ENCODE measurements at places on chromosomes 3 and 15.

- peak; percentile 64 for DNase-seq
These were observed 315.1 kb downstream of the ZNF385D start for GRCh38 chr3:21435871-21436270.

GRCh38 chr15:33029109-33029652, 165.3 kb downstream of the FMN1 start:
- DNase-seq, result no peak

DNA sequence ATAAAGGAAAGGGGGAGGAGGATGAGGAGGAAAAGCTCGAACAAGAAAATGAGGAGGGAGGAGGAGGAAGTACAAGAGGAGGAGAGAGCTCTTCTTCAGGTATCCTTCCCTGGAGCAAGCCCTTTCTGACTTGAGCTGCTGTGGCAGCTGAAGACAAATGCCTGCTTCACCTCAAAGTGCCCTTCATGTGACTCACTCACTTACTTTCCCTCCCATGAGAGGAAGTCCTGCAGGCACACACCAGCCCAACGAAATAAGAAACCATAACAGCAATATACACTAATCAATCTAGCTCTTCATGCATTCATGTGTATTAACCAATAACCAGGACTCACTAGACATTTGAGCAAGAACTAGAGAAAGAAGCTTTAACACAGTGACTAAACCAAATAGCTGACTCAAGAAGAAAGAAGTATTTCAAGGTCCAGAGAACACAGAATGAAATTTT, 251.9 kb downstream of the IGSF11 start:
- DNase-seq, result no peak

- DNase-seq, result peak; percentile 41
These were observed 32.3 kb upstream of the AMOTL2 start for GRCh38 chr3:134406331-134407238.

DNA sequence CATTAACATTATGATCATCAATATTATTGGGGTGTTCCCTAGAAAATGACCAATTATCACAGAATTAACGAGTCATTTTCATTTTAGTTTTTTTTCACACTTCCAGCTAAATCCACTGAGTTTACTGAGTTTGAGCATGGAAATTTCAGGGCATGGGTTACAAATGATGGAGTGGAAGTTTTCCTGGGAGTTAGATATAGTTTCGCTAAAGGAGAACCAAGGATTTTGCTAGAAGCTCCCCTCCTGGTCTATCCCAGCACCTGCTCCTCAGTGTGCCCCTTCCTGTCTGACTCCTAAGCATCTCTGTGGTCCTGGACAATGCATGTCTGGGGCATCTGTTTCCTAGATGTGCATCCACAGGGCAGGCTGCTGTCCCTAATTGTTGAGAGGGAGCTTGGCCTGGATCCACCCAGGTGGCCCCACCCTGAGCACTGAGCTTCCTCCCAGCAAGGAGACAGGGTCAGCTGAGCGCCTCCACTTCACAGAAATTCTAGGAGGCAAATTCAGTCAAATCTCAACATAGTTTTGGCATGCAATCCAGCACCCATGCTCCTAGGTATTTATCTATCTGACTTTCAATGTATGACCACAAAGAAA, 102.3 kb upstream of the GOLGA6L6 start:
- DNase-seq, result no peak

GRCh38 chr3:194176274-194176991, 40.5 kb downstream of the HES1 start:
- DNase-seq, result no peak

DNA sequence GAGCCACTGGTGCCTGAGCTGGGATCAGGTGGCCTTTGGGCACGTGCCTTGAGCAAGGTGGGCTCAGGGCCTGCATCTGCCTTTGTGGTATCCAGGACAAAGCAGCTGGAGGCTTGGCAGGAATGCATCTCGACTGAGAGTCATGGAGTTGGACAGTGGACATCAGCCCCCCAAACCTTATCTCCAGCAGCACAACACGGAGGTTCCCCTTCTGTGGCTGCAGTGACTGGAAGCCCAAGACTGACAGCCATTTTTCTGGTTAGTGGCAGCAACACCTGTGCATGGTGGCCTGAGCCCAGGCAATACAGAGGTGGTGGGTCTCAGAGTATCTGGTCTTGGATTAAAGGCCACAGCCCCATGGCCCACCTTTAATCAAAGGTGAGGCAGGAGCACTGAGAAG, 27.8 kb upstream of the TSEN2 start:
- DNase-seq, result no peak

DNA sequence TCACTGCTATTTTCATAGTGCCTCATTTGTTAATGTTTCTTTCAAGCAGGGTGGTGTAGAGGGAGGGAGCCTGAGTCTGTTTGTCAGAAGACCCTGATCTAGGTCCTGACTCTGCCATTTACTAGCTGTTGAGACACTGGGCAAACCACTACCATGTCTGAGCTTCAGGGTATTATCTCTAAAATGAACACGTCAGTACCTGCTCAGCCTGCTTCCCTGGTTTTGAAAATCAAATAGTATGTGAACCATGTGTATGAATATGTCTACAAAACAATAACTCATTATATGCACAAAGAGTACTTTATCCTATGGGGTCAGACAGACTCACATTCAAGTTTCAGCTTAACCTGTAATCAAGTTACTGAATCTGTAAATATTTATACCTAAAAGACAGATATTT, 25.1 kb downstream of the SYNPR start:
- no peak for DNase-seq

GRCh38 chr3:7640787-7641186, 779.9 kb downstream of the GRM7 start:
- no peak for DNase-seq

- peak; percentile 92 for DNase-seq
These were observed 46.5 kb downstream of the CYFIP1 start for GRCh38 chr15:22933641-22934061.

GRCh38 chr3:31412832-31413231, 119.9 kb upstream of the STT3B start:
- no peak for DNase-seq

DNA sequence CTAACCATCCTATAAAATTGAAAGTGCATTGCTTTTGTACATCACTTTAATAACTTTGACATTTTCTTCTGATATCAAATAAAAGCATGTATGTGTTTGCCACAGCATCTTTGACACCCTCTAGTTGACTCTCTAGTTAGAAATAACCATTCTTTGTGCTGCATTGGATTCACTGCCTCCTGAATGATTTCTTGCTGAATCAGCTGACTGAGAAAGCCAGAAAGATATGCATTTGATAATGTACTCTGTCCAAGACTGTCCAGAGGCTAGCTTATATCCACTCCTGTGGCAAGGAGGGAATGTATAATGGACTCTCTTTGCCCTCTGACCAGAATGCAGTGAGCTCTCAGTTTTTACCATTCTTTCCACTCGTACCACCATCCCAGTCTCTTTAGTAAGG, 6.2 kb downstream of the RAB11A start:
- no peak for DNase-seq

DNA sequence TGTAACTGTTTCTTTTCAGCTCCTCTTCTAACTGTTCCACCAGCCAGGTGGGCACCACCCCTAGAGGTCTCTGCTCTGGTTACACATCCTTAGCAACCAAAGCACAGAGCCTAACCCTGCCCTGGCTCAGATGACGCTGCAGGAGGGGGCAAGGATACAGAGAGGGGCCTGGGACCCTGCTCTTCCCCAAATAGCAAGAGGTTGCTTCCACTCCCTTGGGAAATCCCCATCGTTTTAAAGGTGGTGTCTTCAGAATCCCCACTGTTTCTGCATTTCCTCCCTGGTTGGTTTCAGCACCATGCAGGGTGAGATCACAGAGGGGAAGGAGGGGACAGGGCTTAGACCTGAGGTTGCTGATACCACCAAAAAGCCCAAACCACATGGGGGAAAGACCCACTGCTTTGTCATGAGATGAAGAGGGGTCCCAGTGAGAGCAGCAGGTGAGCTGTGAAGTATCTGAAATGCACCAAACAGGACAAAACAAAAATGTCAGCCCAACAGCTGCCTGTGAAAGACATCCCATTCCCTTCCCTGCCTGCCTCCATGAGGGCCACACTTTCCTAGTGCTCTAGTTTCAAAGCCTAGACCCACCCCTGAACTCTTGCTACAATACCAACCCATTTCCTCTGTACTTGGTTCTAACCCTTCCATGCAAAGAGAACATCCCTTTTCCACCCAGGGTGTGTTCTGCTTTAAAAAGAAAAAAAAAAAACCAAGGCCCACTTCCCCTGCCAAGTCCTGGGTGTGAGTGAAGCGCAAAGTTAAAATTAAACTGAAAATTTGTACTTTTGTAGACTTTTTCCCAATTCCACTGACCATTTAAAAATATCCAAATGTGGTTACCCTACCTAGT, 29.0 kb downstream of the ANP32A start:
- no peak for DNase-seq

- no peak for DNase-seq
These were observed 214.5 kb downstream of the RPLP1 start for GRCh38 chr15:69666921-69667811.

GRCh38 chr3:173986861-173987410, 589.4 kb downstream of the NLGN1 start:
- no peak for DNase-seq

DNA sequence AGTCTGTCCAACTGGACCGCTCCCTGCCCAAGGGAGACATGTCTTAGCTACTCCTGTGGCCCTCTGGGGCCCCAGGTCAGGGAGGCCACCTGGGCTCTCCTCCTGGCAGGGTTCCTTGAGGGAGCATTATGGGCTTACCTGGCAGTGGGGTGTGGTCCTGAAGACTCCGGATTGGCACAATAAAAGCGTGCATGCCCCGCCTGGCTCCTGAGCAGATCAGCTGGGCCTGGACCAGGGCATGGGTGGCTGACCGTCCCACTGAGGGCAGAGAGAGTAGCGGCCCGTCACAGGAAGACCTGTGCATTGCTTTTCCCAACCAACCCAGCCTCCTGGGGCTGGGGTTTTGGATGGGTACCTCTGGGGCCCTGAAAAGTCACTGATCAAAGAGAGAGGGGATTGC, 5.4 kb downstream of the ACOX2 start:
- no peak for DNase-seq

GRCh38 chr3:64717411-64717810, 29.6 kb upstream of the ADAMTS9 start:
- no peak for DNase-seq

GRCh38 chr3:94285872-94286271, 223.0 kb downstream of the NSUN3 start:
- no peak for DNase-seq

Data from dermis blood vessel endothelial cell (primary cell).